ENCODE measurements at places on chromosomes 12 and 14.

DNA sequence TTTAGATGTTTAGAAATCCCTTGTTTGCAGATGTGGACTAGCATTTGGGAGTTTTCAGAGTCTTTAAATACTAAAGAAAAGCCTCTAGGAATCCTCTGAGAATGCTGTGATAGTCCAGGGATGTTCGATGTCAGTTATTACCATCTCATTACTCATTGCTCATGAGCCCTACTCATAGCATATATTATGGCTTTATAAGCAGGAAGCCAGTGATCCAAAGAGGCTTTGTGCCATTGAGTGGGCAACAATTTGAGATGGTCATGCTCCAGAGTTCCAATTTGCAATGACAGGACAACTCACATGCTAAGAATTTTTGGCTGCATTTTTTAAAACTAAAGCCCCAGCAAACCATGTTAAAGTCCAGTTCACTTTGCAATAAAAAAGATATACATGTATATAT is 163.0 kb downstream of the OTOGL start:
- no peak for DNase-seq

DNA sequence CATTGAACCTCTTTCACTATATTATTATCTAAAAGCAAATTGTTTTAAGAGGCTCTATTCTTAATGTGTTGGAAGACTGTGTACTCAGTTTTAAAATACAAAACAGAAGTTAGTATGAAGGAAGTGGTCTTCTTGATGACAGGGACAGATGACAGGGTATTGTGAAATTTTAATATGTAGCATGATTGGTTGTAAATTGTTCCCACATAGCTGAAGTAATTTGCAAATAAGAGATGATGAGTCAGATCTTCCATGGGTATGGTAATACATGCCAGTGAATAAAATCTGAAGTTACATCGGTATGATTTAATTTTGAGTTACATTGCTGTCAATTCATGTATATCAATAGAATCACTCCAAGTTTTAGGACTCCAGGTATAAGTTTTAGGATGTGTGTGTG is 454.8 kb downstream of the AEBP2 start:
- DNase-seq = no peak

GRCh38 chr12:2027351-2027750 is 23.1 kb upstream of the DCP1B start:
- DNase-seq = no peak

DNA sequence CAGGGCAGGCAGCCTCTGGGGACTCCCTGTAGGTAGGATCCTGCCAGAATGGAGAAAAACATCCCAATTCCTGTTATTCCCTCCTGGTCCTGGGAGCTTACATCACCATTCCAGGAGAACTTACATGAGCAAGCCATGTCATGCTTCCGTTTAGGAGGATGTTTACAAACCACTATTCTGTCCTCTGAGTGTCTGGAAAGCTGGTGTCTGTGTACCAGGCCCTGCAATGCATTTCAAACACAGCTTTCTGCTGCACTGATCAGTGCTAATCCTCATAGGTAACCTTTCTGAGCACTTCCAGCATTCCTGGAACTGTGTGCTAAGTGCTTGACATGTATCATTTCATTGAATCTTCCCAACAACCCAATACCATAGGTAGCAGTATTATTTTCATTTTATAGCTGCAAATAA is 19.8 kb upstream of the MAP1LC3B2 start:
- no peak for DNase-seq

DNA sequence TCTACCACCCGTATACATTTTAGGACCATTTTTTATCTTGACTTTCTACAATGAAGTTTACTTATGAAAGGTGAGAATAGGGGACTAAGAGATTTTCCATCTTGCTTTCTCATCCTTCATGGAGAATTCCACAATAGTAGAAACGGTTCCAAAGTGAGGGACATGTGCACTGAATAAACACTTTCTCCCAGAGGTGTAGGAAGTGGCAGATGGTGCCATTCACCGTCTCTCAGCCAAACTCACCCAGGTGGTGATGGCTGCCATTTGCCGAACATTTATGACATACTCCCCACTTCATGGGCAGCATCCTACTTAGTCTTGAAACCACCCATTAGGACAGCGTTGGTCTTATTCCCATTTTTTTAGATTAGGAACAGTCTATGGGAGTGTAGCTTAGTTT is 540.5 kb downstream of the DIO2 start:
- no peak for DNase-seq

GRCh38 chr12:55743406-55744339 is 751 bp downstream of the GDF11 start:
- DNase-seq = peak; percentile 71

- no peak for DNase-seq
Measured at GRCh38 chr14:25050269-25051150, 563 bp upstream of the STXBP6 start.

DNA sequence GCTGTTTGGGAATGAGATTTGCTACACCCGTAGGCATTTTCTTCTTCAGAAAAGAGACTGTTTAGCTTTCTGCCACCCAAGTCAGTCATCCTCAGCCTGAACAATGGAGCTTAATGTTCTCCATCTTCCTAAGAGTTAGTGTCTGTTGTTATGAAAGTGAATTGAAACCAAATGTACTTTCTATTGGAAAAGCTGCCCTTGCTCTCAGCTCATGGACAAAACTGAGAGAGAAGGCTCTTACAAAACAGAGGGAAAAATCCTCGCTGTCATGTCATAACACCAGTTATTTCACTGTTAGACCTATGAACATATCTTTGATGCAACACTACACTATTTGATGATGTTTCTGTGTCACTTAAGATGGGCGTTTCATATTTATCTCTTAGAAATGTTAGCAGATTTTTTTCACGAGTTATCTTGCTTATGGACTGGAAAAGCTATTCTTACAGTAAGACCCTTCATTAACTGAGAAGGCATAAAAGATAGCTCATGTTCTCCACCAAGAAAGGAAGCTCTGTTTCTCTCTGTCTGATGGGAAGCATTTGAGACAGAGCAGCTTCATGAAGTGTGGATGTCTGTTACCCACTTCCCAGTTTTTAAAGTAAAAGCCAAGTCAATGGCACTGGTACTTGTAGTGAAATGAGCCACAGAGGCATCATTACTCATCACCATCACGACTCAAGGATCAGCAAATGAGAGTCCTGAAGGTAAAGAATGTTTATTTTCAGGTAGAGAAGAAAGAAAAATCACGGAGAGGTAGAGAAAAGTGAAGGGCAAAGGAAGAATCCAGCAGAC is 483.9 kb downstream of the ZFP36L1 start:
- DNase-seq = no peak

GRCh38 chr12:82533341-82533740 is 153.4 kb upstream of the TMTC2 start:
- DNase-seq = no peak

DNA sequence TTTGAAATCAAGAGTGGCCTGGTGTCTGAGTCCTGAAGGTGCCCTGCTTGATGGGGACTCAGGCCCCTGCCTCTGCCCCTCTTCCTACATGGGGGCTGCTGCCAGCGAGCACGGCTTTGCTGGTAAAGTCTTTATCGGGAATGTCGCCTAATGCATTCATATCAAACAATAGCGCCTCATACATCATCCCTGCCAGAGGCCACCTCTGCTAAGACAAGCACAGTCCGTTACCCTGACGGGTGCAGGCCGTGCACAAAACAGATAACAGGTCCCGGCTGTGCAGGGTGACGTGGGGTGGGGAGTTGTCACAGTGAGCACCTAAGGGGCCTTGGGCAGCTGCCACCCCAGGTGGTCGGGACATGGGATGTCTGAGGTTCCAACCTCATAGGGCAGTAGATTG is 68.4 kb upstream of the FAM222A start:
- DNase-seq = no peak

- no peak for DNase-seq
Measured at GRCh38 chr14:91585856-91586255, 75.7 kb upstream of the PPP4R3A start.

GRCh38 chr12:45017916-45018315 is 33.0 kb downstream of the DBX2 start:
- no peak for DNase-seq

DNA sequence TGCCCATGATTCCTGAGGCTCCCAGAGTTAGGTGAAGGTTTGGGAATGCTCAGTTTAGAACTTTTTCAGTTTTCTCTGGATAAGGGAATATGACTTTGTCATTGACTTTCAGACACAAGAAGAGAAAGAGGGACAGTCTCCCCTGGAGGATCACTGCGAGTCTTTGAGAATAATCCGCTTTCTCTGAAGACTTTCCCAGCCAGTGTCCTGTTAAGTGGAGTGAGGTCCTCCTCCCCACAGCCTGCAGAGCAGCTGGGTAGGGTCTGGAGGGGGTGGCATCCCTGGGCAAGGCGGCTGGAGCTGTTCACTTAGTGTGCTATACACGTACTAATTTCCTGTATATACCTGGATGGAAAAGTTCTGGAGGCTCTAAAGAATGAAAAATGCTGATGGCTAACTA is 8.5 kb upstream of the RAB35 start:
- DNase-seq = no peak

DNA sequence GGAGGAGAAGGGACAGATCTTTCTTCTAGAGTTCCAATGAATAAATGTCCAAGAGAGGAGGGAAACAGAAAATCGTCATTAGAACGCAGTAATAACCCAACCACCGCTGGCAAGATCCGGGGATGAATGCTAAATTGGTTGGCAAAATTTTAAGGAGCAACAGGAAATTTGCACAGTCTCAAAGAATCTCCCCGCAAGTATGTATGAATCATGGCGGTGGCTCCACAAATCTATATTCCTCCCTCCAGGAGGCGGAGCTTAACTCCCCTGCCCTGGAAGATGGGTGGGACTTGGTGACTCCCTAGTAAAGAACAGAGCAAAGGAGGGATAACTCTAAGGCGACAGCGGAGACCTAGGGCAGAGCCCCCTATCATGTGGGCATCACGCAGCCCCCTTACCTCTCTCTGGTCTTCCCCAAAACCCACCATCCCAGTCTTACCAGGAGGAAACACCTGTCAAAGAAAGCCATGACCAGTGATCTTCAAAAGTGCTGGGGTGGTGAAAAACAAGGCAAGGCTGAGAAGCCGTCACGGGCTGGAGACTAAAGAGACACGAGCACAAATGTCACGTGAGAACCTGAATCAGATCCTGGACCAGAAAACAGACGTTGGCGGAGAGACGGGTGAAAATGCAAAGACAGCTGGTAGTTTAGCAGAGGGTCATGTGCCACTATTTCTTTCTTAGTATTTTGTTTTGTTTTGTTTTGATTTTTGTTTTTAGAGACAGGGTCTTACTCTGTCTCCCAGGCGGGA is 125.8 kb downstream of the NCOR2 start:
- DNase-seq = no peak

GRCh38 chr12:77577791-77578190 is 252.9 kb upstream of the NAV3 start:
- no peak for DNase-seq

- no peak for DNase-seq
Measured at GRCh38 chr14:78383060-78383459, 212.9 kb downstream of the NRXN3 start.

DNA sequence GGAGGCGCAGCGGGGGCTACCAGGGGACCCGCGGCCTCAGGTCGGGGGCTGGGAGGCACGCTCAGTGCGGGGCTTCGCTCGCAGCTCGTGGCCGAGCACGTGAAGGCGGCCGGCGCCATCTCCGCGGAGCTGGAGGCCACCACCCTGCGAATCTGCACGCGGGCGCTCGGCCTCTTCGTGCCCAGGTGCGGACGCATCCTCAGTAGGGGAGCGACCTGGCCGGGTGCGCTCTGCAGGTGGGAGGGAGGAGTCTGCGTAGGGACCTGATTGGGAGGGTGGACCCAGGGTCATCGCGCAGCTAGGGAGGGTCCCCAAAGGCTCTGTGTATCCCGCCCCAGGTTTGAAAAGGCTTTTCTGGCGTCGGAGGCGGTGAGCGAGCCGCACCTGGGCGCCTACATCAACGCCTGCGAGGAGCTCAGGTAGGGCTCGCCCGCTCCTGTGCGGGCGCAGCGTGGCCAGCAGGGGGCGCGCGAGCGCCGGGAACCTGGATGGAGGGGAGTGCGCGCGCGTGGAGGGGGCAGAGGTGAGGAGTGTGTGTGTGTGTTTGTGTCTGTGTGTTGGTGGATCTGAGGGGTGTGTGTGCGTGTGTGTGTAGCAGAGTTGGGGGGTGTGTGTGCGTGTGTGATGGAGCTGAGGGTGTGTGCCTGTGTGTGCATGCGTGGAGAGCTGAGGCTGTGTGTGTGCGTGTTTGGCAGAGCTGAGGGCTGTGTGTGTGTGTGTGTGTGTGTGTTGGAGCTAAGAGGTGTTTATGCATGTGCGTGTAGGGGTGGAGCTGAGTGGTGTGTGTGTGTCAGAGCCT is 10.3 kb downstream of the EXOC3L4 start:
- peak; percentile 83 for DNase-seq

DNA sequence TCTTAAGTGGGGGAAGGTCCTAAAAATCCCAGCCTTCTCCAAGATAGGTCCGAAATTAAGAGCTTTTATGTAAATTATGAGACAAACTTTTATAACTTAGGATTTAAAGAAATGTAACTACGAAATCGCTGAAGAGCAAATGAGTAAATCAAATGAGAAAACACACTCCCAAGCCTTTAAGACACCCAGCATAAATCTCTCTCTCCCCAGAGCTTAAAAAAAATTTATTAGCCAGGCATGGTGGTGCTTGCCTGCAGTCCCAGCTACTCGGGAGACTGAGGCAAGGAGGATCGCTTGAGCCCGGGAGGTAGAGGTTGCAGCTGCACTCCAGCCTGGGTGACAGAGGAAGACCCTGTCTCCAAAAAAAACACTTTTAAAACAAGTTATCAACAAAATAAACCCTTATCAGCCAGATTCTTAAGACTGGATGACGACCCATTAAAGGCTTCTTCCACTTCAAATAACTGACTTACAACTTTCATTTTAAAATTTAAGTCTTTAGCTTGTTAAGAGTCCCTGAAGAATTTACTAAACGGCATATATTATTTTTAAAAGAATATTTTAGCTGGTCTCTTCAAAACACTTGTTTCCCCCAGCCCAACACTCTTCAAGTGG is 3.2 kb downstream of the PTGES3 start:
- no peak for DNase-seq

- no peak for DNase-seq
Measured at GRCh38 chr14:43595096-43595772, 911.8 kb downstream of the FSCB start.

DNA sequence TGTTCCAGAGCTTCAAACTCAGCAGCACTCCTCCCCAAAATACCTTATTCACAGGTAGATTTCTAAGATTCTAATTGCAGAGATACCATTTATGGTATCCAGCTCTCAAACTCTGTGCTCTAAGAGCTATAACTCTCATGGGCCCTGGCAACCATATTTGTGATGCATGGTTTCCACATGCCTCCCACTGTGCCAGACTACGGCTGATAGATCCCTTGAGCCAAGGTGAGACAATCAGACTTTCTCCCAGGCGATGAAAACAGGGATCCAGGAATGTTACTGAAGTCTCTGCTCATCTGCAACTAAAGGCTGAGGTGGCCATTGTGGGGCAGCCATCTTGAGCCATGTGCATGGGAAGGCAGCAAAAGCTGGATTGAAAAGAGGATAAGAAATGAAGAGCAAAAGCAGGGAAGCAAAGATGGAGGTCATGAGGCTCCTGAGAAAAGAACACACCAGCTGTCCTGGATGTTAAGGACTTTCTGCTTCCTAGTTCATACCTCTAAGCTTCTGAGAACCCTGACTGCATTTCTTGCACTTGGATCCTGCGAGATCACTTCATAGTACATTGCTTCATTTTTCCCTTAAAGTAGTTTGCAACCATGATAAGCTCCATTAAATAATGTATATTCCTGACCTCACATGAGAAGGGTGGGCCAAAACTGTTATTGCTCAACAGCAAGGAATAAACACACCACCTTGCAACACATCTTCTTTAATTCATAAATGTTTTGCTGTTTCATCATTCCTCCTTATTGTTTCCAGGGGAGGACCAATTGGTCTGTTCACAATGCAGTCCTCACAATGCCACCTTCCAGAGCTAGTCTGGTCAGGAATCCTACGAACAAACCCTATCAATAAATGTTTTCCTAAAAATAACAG is 5.4 kb downstream of the EGLN3 start:
- no peak for DNase-seq
